ENCODE measurements at places on chromosomes 7 and 10.

DNA sequence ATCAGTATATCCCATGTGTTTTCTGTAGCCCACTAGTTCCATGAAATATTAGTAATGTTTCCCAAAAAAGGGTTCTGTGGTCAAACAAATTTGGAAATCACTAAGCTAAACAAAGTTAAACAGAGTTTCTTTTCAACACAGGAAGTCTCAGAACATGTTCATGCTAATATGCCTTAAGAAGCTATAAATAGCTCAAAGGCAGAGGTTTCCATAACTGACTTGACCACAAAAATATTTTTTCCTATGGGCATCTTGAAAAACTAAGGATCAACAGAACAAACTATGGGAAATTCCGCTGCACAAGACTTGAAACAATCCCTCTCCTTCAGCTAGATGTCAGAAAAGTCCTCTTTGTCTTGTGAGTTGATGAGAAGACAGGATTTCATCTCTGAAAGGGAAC is 59.7 kb downstream of the SEM1 start:
- DNase-seq = no peak

DNA sequence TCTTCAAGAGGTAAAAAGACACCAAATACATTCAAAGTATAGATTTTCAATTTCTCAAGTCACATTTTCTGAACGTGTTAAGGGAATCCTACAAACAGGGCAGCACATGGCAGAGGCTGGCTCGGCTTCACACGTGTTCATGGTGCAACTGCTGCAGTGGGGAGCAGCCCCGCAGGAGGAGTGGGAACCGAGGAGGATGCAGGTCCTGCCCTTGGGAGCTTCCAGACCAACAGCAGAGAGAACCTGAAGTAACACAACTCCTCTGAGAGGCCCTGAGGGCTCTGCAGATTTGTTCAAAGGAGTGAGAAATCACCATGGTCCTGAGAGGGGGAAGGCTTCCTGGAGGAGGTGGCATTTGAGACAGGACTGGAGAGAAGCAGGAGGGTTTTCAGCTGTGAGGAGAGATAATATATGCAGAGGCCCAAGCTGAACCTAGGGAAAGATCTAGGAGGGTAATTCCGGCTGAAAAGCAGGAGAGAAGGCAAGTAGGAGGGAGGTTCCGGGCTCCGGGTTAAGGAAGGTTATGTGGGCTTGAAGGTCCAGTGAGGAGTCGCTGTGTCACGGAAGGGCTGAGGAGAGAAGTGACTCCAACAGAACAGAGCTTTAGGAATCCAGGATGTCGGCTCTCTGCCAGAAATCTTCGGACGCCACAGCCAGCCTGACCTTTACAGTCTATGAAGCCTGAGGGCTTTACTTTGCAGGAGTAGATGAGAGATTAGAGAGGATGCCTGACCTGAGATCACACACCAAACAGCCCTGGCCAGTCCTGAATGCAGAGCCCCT is 77.5 kb downstream of the GPR26 start:
- no peak for DNase-seq

GRCh38 chr10:18303851-18304801 is 163.9 kb downstream of the CACNB2 start:
- DNase-seq = no peak

DNA sequence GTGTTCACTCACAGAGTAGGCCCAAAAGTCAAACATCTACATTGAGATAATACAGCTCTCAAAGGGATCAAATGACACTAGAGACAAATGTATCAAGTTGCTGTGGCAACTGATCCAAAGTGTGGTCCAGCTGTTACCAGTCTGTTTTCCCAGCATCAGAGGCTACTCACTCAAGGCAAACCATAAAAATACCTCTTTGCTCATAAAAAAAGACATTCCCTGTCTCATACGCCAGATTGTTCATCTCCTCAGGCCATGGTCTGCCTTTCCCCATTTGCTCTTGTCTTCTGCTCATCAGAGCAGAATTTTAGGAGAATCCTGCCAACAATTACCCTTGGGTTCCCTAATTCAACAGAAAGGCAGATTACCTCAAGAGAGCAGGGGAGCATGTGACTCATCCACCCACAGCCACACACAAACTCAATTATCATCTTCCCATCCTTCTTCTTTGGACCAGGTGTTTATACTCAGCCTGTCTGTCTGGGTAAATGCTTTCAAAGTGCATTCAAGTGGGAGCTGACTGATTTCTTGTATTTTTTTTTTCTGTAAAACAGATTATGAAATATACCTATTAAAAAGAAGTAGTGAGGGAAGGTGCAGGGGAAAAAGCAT is 226.5 kb upstream of the HPS1 start:
- DNase-seq = no peak

GRCh38 chr7:46245586-46246111 is 324.6 kb upstream of the IGFBP3 start:
- no peak for DNase-seq

DNA sequence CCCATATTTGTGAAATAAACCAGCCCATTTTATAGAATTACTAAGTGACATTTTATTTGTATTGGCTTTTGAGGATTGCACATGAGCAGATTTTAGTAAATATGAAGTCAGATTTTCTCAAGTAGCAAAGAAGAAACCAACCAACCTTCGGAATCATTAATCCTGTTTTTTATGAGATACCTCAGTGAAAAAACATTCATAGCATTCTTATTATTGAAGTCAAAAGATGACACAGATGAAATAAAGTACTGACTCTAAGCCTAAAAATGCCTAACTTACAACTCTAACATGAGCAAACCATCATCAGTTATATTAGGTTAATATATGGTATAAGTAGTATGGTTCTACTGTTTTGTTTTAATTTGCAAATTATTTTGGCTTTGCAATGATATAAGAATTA is 59.9 kb upstream of the AGBL3 start:
- no peak for DNase-seq

GRCh38 chr7:55086413-55087201 is 67.8 kb downstream of the EGFR start:
- no peak for DNase-seq

GRCh38 chr10:75195035-75195763 is 15.4 kb upstream of the VDAC2 start:
- no peak for DNase-seq

- DNase-seq = no peak
Measured at GRCh38 chr10:69055241-69055640, 32.7 kb upstream of the SRGN start.

DNA sequence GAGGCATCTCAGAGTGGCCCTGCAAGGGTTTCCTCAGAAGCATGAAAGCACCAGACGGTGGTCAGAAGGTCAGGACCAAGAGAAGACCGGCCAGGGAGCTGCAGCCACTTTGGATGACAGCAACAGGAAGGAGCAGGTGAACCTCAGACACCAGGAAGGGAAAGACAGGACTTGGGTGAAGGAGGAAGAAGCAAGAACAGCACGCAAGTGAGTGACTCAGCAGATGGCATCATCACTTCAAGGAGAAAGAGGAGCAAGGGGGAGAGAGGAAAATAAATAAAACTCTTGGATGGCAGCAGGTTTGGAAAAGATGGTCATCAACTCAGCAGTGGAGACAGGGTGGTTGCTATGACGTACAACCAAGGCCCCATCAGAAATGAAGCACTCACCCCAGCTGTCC is 31.6 kb downstream of the NCAPG2 start:
- no peak for DNase-seq

DNA sequence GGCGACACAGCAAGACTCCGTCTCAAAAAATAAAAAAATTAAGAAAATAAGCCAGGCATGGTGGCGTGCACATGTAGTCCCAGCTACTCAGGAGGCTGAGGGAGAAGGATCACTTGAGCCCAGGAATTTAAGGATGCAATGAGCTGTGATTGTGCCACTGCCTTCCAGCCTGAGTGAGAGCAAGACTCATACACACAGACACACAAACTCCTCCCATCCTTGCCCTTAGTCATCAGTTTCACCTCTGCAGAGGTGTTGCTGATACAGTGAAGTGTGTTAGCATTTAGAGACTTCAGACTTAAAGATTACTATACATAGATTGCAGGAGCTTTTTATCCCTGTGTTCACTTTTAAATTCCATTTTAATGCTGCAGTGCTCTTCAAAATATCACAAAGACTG is 5.5 kb upstream of the H2AZ2 start:
- DNase-seq = no peak

DNA sequence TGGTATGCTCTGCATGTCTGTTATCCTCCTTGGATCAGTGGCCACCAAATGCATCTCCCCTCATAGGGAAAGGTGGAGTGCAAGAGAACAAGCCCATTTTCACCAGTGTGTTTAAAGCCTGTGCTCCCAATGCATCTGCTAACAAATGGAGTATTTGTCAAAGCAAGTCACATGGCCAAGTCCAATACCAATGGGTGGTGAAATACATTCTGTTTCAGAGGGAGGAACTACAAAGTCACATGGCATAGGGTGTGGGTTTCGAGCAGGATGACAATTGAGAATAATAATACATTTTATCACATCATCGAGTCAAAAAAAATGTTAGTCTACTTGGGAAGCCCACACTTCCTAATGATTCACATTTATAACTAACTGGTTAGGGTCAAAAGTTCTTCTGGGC is 62.7 kb downstream of the SUGCT start:
- DNase-seq = no peak

All from NCI-H2081 (cell line).